ENCODE measurements at places on chromosomes 5 and 9.

DNA sequence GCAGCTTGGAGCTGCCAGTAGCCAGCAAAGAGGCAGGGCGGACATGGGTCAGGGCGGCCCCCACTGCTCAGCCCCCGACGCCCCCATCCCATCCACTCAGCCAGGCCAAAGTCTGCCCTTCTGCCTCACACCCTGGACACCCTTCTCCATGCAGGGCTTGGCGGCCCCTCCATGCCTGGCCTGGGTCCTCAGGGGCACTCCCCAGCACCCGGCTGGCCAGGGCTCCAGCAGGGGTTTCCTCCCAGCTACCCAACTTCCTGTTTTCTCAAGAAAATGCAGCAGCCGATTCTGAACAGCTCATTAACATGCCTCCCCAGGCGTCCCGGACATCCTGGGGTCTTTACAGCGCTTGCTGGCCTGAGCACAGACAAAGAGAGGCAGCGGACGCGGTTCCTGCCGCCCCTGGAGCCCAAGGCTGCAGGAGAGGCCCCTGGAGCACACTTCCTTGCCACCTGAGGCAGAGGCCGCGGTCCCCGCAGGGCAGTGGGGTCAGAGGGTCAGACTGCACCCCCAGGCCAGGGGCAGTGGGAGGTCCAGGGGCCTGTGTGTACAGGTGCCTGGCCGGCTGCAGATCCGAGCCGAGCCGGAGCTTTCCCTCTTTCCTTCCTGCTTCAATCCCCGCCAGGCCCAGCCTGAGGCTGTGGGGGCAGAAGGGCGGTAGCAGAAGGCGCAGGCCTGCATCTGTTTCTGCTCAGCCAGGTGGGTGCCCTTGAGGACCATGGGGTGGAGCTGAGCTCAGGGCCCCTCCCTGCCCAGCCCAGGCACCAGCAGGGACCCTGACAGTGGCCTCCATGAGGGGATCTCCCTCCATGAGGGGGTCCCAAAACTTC is 18.7 kb upstream of the NRARP start:
- no peak for DNase-seq

- DNase-seq, result no peak
Measured at GRCh38 chr5:173296737-173297676, 31.2 kb downstream of the STC2 start.

DNA sequence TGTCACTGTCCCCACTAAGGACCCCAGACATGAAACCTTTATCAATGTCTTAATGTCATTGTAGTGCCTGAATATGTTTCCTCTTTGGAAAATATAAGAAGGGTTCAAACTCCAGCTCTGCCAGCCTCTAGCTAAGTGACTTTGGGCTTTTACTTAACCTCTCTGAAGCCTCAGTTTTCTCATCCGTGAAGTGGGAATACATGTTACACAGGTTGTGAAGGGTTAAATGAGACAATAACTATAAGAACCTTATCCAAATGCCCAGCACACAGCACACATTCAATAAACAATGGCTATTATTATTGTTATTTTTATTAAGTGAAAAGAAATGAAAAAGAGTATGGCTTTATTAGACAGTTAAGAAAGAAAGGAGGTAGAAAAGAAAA is 15.7 kb upstream of the IGFBPL1 start:
- no peak for DNase-seq

GRCh38 chr9:80158554-80159170 is 586.9 kb downstream of the TLE4 start:
- no peak for DNase-seq

DNA sequence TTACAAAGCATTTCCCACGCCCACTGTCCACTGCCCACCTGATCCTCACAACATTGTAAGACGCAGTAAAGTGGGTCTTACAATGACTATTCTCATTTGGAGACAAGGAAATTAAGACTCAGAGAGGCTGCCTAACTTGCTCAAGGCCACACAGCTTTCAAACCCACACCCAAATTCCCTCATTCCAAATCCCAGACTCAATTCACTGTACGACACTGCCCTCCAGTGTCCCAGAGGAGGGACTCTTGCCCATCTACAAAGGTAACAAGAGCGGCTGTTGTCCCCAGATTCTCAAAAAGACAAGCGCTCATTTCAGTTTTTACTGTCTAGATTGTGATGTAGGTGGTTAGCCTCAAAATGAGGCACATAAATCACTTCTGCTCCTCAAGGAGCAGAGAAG is 184.6 kb downstream of the ACTL7B start:
- DNase-seq, result no peak

DNA sequence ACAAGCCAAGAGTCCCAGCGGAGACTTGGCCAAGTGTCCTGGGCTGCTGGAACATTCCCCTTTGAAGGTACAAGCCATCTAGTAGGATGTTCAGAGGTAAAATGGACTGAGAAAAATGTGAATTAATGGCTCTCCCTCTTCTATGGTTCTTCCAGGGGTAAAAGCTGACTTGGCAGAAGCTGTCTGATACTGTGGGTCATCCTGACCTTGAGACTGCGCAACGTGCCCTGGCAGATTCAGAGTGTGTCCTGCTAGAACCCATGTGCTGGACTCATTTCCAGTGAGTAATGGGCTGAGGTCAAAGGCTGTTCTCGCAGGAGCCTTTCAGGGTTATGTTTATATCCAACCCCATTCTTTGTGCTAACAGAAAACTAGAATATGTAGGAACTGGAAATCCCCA is 423.0 kb upstream of the CD180 start:
- no peak for DNase-seq

GRCh38 chr9:81849631-81850259 is 78.5 kb upstream of the SPATA31D4 start:
- no peak for DNase-seq

GRCh38 chr9:32863291-32863690 is 80.0 kb downstream of the TMEM215 start:
- no peak for DNase-seq

- DNase-seq, result no peak
Measured at GRCh38 chr5:31983851-31984250, 190.3 kb downstream of the GOLPH3 start.

- no peak for DNase-seq
Measured at GRCh38 chr9:71941998-71942567, 30.6 kb downstream of the C9orf85 start.

DNA sequence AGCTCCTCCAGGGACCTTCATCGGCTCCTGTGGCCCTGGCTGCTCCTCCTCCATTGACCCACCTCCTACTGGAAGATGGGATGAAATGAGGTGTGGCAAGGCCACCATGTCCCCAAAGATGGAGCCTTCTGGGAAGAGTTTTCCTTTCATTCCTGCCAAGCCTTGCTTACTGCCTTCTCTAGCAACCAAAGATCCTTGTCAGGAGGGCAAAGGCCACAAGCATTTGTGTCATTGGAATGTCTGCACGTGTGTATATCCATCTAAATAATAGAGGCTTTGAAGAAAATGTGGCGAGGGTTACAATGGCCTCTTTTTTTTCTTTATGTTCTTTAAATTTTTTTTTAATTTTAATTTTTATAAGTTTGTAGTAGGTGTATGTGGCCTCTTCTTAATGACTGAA is 313.6 kb downstream of the ARHGEF28 start:
- no peak for DNase-seq

DNA sequence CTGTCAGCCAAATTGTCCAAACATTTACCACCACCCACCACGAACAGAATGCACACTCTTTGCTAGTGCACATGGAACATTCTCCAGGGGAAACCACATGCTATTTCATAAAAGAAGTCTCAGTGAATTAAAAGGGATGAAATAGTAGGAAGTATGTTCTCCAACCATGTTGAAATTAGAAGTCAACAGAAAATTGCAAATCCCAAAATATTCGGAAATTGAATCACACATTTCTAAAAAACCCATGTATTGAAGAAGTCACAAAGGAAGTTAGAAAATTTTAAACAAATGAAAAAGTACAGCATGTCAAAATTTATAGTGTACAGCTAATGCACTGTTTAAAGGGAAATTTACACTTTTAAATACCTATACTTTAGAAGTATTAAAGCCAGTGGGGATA is 50.8 kb downstream of the TGFBR1 start:
- DNase-seq, result no peak
